ENCODE measurements at places on chromosomes 16 and 17.

GRCh38 chr16:28897826-28898225, 19.5 kb downstream of the ATP2A1 start:
- no peak for DNase-seq

GRCh38 chr16:83338138-83338537, 469.6 kb upstream of the HSBP1 start:
- DNase-seq, result no peak

- DNase-seq, result no peak
These were observed 8.0 kb upstream of the AKTIP start for GRCh38 chr16:53511084-53511402.

DNA sequence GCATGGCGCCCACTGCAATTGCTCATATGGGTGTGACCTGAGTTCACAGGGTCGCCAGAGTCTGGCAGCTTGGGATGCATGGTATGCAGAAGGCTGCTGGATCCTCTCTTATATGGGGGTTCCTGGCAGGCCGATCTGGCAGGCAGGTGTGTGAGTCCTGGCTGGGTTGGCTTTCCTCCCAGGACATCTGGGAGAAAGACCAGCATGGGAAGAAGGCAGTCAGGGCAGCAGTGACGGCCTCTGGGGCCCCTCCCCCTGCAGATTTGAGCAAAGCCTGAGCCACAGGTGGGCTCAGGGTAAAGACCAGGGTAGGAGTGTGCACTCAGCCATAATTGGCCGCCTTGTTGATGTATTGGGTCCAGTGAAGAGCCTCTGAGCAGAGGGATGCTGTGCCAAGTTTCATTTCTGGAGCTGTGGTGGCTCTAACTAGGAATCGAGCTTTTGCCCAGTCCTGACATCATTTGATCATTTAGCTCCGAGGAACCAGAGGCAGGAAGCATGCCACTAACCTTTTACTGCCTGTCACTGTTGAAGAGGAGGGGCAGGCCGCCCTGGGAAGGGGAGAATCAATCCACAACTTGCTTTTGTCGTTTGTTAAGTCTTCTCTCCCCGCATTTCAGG, 174.3 kb downstream of the CCDC182 start:
- no peak for DNase-seq

- no peak for DNase-seq
These were observed 5.2 kb downstream of the ITPRIPL2 start for GRCh38 chr16:19118938-19119431.

DNA sequence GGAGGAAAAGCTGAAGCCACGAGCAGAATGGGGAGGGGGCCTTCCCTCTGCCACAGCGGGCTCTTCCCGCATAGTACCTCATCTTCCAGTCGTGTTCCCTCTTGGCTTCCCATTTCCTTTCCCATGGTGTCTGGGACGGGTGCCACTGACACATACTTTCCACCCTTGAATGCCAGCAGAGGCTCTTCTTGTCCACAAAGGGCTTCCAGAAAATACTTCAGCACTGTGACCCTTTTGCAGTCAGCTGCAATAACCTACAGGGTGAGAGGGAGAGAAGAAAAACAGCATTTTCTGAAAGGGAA, 30.7 kb downstream of the HIC1 start:
- no peak for DNase-seq

DNA sequence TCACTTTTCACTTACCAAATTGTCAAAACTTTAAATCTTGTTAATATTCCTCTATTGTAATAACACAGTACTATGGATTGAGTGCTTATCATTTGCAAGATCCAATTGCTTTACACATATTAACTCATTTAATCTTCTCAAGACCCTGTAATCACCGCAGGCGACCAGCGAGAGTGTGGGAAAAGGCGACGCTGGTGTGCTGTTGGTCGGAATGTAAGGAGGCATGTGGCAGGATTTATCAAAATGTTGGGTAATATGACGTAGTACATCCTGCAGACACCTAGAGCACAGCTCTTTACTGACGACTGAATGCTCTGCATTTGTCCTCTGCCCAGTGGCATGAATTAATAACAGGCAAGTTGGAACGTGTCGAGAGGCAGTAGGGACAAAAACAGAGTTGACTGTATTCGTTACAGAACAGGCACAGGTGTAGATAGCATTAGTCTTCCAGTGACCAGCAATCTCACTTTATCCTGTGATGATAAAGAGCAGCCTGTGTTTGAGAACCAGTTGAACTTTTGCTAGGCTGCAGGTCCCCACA, 80.3 kb downstream of the TNRC6C start:
- no peak for DNase-seq

- DNase-seq, result no peak
These were observed 2.7 kb downstream of the SRRM2 start for GRCh38 chr16:2755158-2755557.

DNA sequence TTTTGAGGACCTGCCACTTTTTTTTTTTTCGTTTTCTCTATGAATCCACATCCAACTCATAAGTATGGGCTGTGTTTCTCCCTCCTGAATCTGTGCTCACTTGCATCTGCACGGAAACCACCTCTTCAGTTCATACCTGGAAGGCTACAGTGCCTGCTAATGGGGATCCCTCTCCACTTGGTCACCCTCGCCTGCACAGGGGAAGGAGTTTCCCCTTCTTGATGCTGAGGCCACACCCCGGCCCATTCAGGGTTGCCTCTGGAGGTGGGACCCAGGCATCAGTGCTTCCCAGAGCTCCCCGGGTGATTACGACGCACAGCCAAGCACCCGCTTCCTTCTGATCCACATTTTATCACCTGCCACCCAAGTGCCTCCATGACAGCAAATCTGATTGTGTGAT, 85.9 kb upstream of the TBC1D3K start:
- no peak for DNase-seq

GRCh38 chr17:77200711-77201110, 59.9 kb downstream of the SEC14L1 start:
- DNase-seq, result no peak

DNA sequence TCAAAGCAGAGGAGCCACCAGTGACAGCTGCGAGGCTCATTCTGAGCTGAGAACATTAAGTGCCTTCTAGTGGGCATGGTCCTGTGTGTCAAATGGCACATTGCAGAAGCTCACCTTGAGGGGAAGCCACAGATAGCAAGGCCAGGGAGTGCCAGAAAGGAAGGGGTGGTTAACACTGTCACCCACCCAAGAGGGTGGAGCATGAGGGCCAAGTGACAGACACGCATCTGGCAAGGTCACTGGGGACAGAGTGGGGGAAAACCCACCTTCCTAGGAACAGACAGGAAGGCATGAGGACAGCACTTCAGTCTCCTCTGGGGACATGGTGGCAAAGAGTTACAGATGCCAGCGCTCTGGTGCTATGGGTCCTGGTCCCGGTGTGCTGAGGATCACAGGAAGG, 22.1 kb downstream of the NUBP1 start:
- no peak for DNase-seq

DNA sequence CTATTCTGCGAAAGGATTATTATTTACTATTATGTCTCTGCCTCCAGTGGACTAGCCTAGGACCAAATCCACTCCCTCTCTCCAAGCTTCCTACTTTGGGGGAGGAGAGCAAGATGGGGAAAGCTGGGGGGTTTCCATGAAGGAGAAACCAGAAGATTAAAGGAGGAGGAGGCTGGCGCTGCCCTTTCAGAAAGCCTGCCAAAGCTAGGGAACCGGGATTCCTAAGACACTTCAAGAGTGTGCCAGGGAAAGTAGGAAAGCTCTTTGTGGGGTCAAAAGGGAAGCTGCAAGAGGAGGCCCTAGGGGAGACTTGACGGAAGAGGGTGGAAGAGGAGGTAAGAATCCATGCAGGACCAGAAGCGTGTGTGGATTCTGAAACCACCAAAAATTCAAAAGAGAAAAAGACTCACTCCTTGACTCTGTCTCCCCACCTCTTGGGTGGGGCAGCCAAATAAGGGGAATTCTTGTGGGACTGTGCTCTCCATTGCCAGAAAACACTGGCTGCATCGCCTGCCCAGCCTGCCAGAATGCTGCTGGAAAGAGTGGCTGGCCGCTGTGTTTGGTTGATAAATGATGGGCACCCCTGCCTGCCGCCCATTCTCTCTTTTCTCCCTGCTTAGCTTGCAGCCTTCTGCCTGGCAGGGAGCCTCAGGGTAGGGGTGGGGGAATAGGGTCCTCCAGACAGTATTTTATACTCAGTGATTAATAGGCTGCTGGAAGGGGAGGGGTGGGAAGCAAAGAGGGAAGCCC, 11.8 kb upstream of the KAT7 start:
- no peak for DNase-seq

- no peak for DNase-seq
These were observed at the start of gene TRIM47 for GRCh38 chr17:75878174-75878998. Gene TRIM47 (minus strand): TSS chr17:75878581. CDS start chr17:75878548, 33 bp downstream.

GRCh38 chr17:17120294-17120693, 78.0 kb downstream of the MPRIP start:
- DNase-seq, result no peak

- DNase-seq, result no peak
These were observed 132.6 kb upstream of the NOL11 start for GRCh38 chr17:67585077-67585602.

DNA sequence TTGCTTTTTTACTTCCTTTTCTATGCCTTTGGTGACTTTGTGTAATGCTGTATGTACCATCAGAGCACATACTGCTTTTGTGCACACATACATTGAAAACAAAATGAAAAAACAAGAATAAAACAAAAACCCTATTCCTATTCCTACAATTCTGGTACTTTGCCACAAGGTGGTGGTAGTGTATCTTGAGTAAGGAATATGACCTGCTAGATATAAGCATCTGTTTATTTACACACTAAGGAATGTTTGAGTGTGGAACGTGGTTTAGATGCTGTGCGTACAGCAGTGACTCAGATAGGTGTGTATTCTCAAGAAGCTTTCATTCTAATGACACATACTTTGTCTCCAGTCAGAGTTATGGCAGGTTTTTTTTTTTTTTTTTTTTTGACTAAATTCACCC, 606.2 kb downstream of the WWOX start:
- DNase-seq, result no peak

DNA sequence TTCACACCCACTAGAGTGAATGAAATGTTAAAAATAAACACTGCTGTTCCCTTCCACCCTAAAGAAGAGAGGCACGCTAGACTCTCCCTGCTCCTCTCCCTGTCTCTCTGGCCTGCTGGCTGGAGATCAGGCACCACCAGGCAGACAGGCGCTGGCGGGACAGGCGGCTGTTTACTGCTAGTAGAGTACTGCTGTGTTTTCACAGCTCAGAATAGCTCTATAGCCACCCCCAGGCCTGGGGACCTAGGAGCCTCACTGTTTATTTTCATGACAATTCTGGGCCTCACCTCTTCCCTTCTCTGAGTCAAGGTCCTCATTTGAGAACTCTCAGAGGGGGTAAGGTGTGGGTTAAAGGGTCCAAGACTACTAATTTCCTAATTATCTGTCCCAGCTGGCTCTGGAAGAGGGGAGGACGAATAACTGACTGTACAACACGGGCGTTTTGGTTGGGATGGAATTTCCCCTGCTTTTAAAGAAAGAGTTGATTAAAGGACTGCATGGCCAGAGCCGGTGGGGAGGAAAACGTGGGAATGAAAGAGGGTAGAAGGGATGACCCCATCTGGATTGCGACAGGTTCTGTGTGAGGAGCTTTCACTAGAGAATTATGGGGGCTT, 9.0 kb upstream of the G6PC1 start:
- no peak for DNase-seq

- DNase-seq, result no peak
These were observed 80.4 kb downstream of the CDYL2 start for GRCh38 chr16:80723981-80724380.

- no peak for DNase-seq
These were observed 104.6 kb downstream of the OR1D5 start for GRCh38 chr17:2958706-2959222.

DNA sequence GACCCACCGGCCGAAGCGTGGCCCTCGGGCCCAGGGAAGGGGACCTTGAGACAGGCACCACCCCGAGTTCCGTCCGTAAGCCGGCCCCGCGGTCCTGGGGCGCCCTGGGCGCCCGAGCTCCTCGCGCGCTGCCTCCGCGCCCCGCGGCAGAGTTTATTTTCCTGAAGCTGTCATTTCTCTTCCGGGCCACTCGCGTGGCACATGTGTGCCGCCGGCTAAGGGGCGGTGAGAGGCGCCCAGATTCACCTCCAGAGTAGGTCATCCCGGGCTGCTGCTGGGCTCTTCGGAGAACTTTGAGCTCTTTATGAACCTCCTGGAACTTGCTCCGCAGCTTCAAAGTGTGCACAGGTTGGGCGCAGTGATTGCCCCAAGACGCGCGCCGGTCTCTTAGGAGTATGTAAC, 489 bp downstream of the ZC3H18 start:
- DNase-seq, result no peak

- DNase-seq, result no peak
These were observed 53.7 kb downstream of the NT5M start for GRCh38 chr17:17356931-17357270.

DNA sequence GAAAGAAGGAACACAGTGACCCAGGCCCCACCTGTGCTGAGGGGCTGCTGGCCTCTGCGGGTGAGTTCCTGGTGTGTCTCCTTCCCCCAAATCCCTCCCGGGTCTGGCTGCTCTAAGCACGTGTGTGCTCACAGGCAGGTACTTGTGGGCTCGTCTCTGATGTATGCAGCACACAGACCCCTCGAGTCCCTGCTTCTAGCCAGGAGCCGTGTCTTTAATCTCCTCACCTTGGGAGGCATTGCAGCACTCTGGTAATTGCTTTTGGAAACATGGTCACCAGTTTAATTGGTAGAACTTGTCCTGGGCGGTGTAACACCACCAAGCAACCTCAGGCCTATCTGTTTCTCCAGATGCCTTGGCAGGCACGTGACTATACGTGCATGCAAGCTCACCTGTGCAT, 8.8 kb upstream of the RPL38 start:
- no peak for DNase-seq

DNA sequence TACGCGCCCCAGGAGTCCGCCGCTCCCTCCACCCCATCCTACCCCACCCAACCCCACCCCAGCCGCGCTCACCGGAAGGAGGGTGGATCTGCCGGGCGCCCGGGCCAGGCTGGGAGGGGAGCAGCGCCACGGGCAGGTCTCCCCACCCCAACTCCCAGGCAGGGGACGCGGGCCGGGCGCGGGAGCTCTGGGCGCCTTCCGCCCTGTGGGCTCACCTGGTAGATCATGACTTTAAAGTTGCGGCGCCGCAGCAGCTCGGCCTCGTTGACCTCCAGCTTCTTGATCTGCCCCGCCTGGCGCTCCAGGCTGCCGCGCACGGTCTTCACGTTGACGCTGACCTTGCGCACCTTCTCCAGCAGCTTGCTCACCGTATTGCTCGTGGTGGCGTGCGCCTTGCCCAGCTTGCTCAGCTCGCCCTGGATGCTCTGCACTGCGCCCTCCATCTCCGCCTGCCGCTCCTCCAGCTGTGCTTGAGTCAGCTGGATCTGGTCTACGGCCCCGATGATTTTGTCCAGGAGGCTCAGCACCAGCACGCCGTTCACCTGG, 571 bp downstream of the CAVIN1 start:
- no peak for DNase-seq

GRCh38 chr17:29363716-29364115, 26.4 kb upstream of the TAOK1 start:
- DNase-seq, result no peak

DNA sequence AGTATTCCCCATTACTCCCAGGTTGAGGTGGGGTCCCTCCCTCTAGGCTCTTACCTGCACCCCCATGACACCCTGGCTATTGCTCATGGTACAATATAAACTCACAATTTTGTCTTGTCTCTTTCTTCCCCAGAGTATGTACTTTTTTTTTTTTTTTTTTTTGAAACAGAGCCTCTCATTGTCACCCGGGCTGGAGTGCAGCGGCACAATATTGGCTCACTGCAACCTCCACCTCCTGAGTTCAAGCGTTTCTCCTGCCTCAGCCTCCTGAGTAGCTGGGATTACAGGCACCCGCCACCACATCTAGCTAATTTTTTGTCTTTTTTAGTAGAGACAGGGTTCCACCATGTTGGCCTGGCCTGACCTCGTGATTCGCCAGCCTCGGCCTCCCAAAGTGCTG, 8.5 kb downstream of the KANSL1 start:
- no peak for DNase-seq
